ENCODE measurements at places on chromosomes 1 and 21. TPM values are rescaled to one million over a fixed set of nuclear protein-coding genes. Genes with fewer than 3 reads are reported as not detected.

Gene PADI1
- total RNA-seq: under 0.01 TPM

Gene KCNK2
- 15.9 TPM for total RNA-seq

Gene ANKRD35
- 2.5 TPM for total RNA-seq

Gene RYR2
- total RNA-seq: not detected

Gene ELAPOR1
- 0.50 TPM for total RNA-seq

Gene KIAA1614
- total RNA-seq: 6.5 TPM

Gene FAM163A
- total RNA-seq: not detected

Gene PRAMEF1
- total RNA-seq: not detected

Gene OR2M3
- not detected for total RNA-seq

Gene TP73
- under 0.01 TPM for total RNA-seq

Gene CDC42
- total RNA-seq: 340 TPM

Measured in uterine smooth muscle cell (primary cell).